Muscle of back (tissue), 13 donors: ENCODE measurements at places on chromosomes 5 and 9. TPM values are rescaled to one million over a fixed set of nuclear protein-coding genes. Genes with fewer than 3 reads are reported as not detected.

DNA sequence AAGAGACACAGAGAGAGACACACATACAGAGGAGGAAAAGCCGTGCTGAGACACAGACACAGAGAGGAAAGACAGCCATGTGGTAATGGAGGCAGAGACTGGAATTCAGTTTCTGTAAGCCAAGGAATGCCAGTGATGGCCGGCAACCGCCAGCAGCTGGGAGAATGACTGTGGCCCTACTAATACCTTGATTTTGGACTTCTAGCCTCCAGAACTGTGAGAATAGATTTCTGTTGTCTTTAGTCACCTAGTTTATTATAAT is 90.2 kb downstream of the TARS1 start:
- DNase-seq: no peak

Gene FAM151B
- polyA plus RNA-seq: 5.0 TPM

DNA sequence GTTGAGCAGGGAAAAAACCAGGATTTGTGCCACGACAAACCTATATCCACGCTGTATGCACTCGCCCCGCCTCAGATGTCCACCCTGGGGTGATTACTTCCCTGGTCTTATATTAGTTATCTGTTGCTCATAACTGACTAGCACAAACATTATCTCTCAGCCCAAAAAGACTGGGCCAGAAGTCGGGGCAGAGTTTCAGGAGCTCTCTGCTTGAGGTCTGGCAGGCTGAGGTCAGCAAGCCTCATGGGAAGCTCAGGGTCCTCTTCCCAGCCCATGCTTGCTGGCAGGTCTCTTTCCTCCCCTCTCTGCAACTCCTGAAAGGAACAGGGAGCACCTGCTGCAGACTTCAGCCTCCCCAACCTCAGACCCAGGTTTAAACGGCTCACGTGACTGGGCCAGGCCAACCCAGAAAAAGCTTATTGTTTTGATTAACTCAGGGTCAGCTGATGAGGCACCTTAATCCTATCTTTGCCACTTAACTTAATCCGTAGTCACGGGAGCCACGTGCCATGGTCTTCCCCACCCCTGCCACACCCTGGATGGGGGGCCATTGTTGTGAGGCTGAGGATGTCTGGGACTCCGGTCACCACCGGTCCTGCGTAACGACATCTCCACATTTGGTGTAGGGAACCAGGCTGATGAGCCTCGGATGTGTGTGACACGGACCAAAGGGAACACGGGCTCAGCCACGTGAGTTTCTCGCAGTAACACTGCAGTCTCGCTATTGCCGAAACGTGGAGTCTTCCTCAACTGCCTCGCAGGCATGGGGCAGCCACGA is 123.7 kb upstream of the IRX4 start:
- DNase-seq: no peak

Gene GABRA6
- not detected for polyA plus RNA-seq

DNA sequence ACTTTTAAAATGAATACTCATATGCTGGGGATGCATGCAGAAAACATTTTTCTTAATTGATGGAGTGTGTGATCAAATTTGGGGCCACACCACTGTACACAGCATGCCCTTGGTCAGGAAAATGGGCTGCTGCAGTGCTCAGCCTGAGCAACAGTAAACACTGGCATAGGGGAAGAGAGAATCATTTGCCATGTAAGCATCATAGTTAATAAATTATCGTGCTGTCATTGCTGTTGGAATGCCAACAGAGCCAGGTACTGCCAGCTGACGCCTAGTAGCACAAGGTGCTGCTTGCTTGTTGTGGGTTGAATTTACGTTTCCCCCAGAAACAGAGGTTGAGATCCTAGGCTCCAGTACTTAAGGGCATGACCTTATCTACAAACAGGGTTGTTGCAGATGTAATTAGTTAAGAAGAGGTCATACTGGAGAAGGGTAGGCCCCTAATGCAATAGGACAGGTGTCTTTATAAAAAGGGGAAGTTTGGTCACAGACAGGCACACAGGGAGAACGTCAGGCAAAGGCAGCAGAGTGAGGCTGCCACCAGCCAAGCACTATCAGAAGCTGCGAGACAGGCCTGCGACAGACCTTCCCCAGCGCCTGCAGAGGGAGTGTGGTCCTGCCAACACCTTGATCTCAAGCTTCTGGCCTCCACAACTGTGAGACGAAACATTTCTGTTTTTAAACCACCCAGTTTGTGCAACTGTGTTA is 25.3 kb downstream of the DAP start:
- DNase-seq: no peak

Gene CNOT6
- 26.5 TPM for polyA plus RNA-seq

DNA sequence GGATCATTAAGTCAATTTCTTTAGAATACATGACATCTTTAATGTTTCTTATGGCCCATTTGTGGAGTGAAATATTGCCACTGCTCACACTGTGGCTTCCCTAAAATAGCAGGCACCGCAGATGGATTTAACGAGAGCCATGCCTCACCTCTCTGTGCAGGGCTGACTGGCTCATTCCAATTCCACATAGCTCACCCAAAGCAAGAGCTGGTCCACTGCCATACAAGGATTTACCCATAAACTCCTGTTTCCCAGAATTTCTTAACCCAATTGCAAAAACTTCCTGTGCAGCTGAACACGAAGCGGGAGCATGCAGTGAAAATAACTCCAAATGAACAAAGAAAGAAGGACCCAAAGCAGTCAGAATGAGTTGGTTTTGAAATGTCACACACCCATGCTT is 159.5 kb downstream of the BAAT start:
- DNase-seq: no peak

- DNase-seq: no peak
Measured at GRCh38 chr5:52947208-52947607, 41.9 kb upstream of the ITGA2 start.

DNA sequence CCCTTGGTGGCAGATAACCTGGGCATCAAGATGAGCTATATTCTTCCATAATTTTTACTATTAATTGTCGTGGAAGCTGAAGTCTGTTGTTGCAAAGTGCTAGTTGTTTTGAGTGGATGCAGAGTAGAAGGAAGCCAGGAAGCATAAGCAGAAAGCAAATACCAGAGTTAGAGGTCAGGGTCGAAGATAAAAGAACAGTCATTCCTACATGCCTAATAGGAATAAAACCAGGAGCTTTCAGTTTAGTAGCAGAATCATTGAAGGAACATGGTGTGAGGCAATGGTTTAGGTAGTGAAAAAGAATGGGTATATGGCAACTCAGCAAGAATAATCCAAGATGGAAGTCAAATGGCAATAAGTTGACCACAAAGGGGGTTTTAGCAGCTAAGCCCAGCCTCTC is 121.6 kb upstream of the FST start:
- DNase-seq: no peak

GRCh38 chr5:124754206-124754927 is 7.9 kb upstream of the ZNF608 start:
- DNase-seq: peak; percentile 40

GRCh38 chr5:140875085-140876065 is at the start of gene PCDHA12:
Gene PCDHA12 (plus strand): TSS chr5:140875308. CDS start chr5:140875473, 165 bp downstream.
- no peak for DNase-seq

- no peak for DNase-seq
Measured at GRCh38 chr9:17723656-17724055, 144.8 kb downstream of the SH3GL2 start.

DNA sequence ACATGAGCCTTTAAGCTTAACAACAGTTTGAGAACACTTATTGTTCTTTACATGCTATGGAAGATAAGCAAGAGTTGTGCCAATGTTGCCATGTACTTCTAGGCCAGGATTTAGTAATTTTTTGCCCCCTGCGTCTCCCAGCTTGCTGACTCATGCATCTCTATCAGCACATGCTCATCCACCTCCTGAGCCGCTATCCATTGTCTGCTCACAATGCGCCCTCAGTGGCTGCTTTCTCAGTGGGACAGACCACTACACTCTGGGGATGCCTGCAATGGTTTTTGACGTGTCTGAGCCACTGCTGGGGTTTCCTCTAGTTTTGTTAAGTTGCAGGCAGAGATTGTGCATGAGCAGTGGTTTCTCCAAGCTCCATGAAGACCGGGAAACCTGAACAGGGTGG is 50.9 kb upstream of the PHF2 start:
- no peak for DNase-seq

Gene SUSD1
- 14.4 TPM for polyA plus RNA-seq

Gene FOXI1
- not detected for polyA plus RNA-seq

DNA sequence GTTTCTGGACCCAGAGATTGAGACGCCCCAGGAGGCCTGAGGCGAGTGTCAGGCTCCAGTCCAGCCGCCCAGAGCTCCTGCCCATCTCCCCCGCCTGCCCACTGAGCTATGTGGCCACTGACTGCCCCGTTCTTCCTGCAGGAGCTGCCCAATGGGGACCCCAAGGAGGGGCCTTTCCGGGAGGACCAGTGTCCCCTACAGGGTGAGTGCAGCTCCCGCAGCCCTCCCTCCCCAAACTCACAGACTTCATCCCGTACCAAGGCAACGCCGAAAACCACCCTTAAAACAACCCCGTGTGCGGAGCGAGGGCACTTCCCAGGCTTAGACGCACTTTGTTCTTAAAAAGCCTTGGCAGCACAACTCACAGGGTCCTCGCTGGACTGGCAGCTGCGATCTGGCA is 23.4 kb downstream of the NKD2 start:
- no peak for DNase-seq

- DNase-seq: no peak
Measured at GRCh38 chr9:91269907-91270491, 91.7 kb downstream of the AUH start.

DNA sequence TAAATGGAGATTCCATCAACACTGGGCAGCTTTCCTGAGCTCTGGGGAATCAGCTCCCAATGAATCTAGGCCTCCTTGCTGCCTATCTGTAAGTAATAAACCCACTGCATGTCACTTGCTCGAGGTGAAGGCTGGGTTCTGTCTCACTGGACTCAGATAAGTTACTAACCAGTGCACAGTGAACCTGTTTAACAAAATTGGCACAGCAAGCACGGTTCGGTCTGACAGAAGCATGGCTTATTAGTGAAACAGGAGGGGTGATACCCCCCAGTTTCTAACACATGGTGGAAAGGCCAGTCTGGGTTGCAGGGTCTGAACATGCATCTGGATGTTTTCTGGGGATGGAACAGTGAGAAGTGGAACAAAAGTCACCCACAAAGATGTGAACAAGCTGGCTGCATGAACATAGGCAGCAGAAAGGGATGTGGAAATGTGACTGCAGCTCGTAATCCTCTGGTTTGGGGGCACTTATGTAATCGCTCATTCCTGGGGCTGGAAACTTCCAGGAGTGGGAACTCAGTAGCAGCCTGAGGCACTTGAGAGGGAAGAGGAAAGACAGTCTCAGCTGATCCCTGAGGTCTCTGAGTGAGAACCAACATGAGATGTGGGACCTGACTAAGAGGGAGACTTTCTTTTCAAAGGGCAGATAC is 37.7 kb downstream of the UGT3A2 start:
- DNase-seq: no peak

Gene WNT8A
- not detected for polyA plus RNA-seq

- DNase-seq: peak; percentile 9
Measured at GRCh38 chr5:114185274-114185673, 176.6 kb upstream of the KCNN2 start.

DNA sequence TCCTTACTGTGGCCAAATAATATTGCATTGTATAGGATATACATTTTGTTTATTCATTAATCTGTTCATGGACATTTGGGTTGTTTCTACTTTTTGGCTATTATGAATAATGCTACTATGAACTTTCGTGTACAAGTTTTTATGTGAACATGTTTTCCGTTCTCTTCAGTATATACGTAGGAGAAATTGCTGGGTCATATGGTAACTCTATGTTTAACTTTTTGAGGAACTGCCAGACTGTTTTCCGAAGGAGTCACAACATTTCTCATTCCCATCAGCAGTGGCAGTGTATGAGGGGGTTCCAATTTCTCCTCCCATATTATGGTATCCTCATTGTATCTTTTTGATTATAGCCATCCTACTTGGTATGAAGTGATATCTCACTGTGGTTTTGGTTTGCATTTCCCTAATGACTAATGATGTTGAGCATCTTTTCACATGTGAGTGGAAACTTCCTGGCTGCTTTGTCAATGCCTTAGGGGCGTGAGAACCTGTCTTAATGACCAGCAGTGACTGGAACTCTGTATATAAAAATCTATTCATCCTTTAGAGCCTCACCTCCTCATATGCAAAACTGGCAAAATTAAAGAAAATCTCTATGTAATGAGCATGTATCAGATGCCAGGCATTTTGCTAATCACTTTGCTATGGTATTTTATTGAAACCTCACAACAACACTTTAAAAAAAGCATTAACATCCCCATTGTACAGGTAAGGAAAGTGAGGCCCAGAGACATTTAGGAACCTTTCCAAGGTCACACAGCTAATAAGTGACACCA is 47.8 kb upstream of the TGFBR1 start:
- no peak for DNase-seq

GRCh38 chr9:127968700-127969383 is 11.9 kb downstream of the EEIG1 start:
- DNase-seq: no peak

- no peak for DNase-seq
Measured at GRCh38 chr5:107269256-107269655, 401.5 kb downstream of the EFNA5 start.

Gene ARHGEF39
- polyA plus RNA-seq: 5.7 TPM

DNA sequence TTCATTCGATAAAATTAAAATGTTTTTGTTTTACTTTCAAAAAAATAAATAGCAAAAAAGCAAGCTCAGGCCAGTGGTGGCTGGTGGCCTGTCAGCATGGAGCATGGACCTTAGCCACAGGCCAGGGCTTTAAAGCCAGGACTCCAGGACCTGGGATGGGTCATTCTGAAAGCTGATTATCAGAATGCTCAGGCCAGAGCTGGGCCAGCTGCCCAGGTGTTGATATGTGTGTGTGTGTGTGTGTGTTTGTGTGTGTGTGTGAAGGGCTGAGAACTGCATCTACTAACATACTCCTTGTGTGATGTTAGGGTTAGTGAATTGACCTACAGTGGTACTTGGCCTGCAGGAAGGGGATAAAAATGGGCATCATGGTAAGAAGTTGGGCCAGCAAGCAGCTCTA is 21.5 kb downstream of the PALM2AKAP2 start:
- DNase-seq: no peak

DNA sequence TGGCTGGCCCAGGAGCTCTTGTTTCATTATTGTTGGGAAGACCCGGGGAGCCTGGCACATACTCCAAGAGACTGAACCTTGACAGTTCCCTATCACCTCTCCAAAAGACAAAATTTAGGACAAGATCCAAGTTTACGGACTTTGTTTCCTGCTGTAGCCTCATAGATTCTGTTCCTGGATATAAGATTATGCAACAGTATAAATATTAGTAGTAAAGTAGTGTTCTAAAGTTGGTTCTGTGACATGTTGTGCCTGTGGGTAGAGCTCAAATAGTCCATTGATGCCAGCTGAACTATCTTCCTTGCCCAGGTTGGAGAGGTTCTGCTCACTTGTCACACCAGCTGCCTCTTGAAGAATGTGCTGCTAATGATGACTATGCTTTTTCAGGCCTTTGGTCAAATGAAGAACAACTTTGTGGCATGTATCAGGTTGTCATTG is 430.2 kb downstream of the DMAC1 start:
- DNase-seq: no peak

Gene NIM1K
- 0.42 TPM for polyA plus RNA-seq

- DNase-seq: peak; percentile 67
Measured at GRCh38 chr5:154740957-154741356, 14.2 kb upstream of the LARP1 start.

- no peak for DNase-seq
Measured at GRCh38 chr5:150107909-150108447, 21.6 kb upstream of the CSF1R start.

- no peak for DNase-seq
Measured at GRCh38 chr9:133711428-133712220, 26.5 kb downstream of the SARDH start.

GRCh38 chr9:123119566-123119965 is 86.1 kb downstream of the GPR21 start:
- no peak for DNase-seq
